ENCODE measurements at places on chromosomes 12 and 14.
A peak's percentile ranks its signal among the peaks of the same experiment; 100 is the strongest.

GRCh38 chr12:47216150-47216677 is 136.5 kb upstream of the AMIGO2 start:
- DNase-seq, result peak; percentile 89

DNA sequence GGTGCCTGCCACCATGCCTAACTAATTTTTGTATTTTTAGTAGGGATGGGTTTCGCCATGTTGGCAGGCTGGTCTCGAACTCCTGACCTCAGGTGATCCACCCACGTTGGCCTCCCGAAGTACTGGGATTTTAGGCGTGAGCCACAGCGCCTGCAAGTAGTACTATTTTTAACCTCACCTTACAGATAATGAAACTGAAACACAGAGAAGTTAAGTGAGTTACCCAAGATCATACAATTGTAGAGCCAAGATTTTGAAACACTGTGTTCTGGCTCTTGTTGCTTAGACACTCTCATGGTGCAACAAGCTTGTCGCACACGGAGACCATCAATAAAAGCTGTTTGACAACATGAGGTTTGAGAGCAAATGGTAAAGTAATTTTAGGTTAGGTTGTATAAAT is 159.1 kb upstream of the LMNTD1 start:
- no peak for DNase-seq

- DNase-seq, result no peak
Observed at GRCh38 chr12:115667116-115667515, 610.4 kb downstream of the MED13L start.

- no peak for DNase-seq
Observed at GRCh38 chr12:27966870-27967269, 5.7 kb downstream of the PTHLH start.

DNA sequence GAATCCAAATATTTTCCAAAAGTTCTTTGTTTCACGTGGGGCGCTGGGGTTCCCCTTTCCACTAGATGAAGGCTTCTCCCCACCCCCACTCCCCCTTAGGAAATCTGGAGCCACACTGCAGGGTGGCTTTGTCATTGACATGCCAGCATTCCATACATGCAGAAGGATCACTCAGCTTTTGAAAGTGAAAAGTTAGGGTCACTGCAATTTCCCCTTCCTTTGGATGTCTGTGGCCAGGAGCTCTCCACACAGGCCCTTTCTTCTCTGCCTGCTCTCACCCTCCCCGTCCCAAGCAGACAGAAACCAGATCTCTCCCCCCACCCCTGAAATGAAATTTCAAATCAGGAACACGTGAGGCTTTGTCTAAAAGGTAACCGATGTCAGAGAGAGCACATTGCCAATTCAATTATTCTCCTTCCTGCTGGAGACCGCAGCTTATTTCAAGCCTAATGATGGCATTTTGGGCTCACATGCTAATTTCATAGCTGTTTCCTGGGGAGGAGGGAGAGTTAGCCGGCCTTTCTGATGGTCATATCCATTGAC is 153.9 kb upstream of the RFLNA start:
- DNase-seq, result no peak

- no peak for DNase-seq
Observed at GRCh38 chr12:116707751-116708150, 30.1 kb downstream of the SPRING1 start.
